ENCODE measurements at places on chromosomes 12 and 14.

- DNase-seq: peak; percentile 37
These were observed 113.5 kb upstream of the VASH1 start for GRCh38 chr14:76647697-76648298.

DNA sequence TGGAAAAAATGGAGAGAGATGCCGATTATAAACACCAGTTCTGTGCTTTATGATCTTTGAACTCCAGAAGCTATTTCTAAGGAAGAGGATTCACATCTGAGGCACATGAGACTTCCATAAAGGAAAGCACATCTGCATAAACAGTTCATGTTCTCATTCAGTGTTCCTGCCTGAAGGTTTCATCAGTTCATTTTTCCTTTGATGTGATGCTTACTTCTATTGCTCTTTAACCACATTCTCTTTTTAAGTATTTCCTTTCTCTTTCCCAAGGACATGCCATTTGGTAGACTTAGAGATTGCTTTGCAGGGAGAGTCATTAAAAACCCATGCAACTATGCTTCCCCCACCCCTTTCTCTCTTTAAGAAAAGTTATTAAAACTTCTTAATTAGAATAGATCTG lies 387.0 kb upstream of the FLRT2 start:
- no peak for DNase-seq

DNA sequence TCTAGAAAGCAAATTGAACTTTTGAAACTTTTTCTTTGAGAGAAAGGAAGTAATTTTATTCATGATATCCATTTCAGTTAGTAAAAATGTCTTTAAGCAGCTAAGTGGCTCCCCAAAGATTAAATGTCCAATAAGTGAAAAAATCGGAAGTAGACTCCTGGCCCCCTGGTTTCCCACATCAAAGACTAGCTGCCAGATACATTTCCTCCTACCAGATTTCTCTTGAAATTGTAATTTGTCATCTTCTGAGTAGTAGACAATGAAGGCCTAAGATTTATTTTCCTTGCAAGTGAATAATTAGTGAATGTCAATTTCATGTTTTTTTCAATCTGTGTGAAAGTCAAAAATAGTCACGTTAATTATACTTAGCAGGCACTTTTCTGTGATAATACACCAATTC lies 321.9 kb downstream of the SYT1 start:
- no peak for DNase-seq

DNA sequence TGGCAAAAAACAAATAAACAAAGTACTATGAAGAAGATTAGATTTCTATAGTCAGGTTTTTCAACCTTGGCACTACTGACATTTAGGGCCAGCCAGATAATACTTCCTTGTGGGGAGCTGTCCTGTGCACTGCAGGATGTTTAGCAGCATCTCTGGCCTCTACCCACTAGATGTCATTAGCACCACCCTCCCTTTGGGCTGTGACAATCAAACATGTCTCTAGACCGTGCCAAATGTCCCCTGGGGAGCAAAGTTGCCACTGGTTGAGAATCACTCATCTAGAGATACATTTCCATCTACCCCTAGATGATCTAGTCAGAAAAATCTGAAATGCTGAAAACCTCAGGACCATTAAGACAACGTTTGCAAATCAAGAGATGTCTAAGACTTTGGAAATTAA lies 29.9 kb downstream of the SRRM4 start:
- no peak for DNase-seq

DNA sequence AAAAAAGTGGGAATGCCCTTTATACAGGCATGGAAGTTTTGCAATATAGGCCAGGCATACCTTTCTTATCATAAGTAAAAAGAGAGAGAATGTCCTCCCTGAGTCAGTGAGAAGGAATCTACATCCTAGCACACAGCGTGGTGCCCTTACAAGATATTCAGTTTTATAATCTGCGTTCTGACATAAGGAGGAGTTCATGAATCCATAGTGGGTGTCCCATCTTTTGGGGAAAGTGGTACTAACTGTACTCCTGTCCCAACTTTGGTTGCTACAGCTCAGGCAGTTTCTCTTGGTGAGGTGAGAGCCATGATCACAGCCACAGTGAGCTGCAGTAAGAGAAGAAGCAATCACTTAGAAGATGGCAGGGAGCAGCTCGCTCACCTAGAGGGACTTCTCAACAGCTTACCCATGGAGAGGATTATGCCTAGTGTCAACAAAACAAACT lies 332.9 kb downstream of the BCAT1 start:
- DNase-seq: peak; percentile 60

- no peak for DNase-seq
These were observed 157.8 kb downstream of the RBM19 start for GRCh38 chr12:113808095-113808951.

- peak; percentile 91 for DNase-seq
These were observed 162.4 kb downstream of the C12orf75 start for GRCh38 chr12:105492591-105493545.

GRCh38 chr12:79451978-79452377 lies 238.8 kb downstream of the PAWR start:
- DNase-seq: peak; percentile 64

DNA sequence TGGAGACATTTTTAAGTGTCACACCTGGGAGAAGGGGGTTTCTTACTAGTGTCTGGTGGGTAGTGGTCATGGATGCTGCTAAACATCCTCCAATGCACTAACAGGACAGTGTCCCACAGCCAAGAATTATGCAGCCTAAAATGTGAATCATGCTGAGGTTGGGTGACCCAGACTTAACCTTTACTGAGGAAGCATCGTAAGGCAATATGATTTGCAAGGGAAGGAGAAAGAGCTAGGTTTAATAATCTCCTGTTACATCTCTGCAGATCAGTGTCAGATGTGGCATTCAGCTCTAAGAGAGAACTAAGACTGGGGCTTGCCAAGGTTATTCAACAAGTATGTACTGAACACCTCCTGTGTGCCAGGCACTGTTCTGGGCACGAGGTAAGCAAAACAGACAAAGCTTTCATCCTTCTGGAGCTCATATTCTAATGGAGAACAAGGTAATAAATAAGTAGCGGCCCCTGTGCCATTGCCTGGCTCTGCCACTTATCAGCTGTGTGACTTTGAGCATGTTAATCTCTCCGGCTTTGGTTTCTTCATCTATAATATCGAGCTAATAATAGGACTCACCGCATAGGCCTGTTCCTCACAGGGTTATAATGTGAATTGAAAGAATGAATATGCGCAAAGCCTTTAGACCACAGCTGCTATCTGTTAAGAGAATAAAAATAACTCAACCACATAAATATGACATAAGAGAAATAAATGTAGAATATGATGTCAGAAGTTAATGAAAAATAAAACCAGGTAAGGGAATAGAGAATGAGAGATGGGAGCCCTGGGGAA lies 13.5 kb upstream of the GOLGA5 start:
- DNase-seq: no peak

DNA sequence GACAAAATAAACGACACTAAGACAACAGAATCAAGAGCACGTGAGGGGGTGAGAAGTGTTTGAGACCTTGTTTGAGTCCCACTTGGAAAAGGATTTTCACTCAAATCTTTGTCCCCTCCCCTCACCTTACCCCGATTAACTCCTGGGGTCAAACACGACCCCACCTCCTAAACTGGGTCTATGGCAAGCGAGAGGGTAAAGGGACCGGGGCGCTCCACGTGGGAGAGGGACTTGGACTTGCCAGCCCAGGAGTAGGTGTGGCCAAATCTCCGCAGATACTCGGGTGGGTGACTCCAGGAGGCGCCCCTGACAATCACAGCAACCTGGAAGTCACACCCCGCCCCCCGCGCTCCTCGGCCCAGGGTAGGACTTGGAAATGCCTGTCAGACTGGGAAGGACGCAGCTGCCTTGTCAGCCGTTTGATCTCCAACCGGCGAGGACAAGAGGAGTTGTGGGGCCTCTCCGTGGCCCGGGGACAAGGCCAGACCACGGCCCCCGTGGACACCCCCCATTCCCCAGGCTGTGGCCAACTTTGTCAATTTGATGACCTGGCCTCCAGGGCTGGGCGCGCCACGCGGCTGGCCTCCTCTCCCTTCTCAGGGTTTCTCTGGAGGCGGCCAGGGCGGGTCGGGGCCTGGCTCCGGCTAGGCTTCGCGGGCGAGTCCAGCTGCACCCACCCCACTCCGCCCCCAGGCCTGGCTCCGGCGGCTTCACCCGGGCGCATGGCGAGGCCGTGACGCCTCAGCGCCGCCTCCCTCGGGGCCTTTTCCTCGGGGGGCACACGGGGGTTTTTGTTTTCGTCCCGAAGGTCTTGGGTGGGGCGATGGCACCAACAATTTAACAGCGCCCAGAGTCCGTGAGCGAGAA lies 1.1 kb upstream of the BCL11B start:
- peak; percentile 62 for DNase-seq

DNA sequence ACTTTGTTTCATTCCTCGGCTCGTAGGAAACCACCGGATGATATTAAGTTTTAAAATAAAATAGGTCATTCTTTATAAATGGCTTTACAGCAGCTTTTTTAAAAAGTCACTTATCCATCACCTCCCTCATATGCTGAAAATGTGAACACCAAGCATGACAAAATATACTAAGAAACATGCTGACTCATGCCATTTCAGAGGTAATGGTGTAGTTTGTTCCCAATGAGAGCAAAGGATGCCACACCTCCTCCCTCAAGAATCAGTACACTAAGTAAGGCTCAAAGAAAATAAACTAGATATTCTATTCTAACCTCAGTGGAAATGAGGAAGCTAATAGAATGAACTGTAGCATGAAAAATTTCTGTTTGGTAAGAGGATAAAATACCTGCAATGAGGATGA lies 5.5 kb upstream of the DIO2 start:
- DNase-seq: no peak

- no peak for DNase-seq
These were observed 4.7 kb downstream of the REC8 start for GRCh38 chr14:24176599-24176998.

DNA sequence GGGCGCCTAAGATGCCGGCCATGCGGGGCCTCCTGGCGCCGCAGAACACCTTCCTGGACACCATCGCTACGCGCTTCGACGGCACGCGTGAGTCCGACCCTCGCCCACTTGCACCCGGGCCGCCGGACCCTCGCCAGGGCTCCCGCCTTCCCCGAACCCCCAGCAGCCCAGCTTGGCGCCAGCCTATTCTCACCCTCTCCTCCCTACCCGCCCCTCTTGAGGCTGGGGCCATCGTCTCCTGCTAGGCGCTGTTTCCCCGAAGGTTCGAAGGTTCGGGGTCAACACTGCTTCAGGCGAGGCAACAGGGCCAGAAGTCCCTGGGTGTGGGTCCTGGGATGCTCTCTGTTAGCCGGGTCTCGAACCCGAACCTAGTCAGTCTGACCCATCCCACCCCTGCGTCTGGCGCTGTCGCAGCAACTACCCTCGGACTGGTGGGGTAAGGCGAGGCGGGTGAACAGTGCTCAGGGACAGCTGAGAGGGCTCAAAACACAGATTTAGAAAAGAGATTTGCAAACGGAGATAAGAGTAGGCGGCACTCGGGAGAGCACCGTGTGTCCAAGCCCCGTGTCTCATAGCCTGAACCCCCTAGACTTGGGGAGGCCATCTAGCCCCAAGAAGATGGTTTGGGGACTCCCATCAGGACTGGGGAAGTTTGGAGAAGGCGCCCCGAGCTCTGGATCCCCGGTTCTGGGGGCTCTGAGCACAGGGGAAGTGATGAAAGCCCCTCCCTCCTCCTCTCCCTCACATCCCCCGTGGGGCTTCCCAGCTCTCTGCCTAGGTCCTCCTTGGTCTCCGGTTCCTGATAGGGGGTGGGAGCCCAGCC lies 787 bp downstream of the KCNH3 start:
- no peak for DNase-seq

DNA sequence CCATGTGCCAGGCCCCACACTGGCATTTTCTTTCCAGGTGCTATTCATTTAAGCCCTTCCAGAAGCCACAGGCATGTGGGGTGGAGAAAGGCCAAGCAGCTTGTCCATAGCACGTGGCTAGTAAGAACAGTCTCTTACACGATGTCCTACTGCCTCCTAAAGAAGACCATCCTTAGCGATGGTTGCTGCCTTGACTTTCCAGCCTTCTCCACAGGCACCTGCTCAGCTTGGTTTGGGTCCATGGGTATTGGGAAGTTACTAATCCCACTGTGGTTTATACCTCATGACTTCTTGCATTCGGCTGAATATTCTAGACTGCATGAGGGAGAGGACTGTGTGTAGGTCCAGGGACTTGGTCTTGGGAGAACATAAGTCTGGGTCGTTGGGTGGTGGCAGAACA lies 49.2 kb downstream of the NINJ2 start:
- no peak for DNase-seq

DNA sequence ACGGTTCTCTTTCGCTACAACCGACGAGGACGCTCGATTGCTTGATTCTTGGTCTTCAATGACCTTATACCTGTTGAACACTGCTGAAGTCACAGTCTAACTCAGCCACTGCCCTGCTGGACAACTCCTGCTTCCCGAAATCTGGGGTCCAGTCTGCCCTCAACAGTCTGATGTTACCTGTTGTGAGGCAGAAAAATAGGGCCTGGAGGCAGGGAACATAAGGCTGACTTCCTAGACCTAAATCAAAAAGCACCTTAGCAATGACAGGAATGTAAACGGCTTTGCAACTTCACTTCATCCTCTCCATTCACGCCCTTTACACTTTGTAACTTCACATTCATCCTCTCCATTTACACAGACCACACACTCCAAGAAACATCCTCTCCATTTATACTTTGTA lies 597 bp upstream of the GLTP start:
- DNase-seq: peak; percentile 12

GRCh38 chr12:15677726-15678201 lies 111.4 kb downstream of the EPS8 start:
- DNase-seq: peak; percentile 56

- peak; percentile 64 for DNase-seq
These were observed 8.6 kb downstream of the VTI1B start for GRCh38 chr14:67665868-67666267.

- DNase-seq: peak; percentile 54
These were observed 1.5 kb downstream of the PRKCH start for GRCh38 chr14:61322799-61323290.

GRCh38 chr14:50718949-50719348 lies 50.8 kb upstream of the SAV1 start:
- DNase-seq: no peak

GRCh38 chr14:90188588-90188987 lies 67.8 kb upstream of the PSMC1 start:
- no peak for DNase-seq

DNA sequence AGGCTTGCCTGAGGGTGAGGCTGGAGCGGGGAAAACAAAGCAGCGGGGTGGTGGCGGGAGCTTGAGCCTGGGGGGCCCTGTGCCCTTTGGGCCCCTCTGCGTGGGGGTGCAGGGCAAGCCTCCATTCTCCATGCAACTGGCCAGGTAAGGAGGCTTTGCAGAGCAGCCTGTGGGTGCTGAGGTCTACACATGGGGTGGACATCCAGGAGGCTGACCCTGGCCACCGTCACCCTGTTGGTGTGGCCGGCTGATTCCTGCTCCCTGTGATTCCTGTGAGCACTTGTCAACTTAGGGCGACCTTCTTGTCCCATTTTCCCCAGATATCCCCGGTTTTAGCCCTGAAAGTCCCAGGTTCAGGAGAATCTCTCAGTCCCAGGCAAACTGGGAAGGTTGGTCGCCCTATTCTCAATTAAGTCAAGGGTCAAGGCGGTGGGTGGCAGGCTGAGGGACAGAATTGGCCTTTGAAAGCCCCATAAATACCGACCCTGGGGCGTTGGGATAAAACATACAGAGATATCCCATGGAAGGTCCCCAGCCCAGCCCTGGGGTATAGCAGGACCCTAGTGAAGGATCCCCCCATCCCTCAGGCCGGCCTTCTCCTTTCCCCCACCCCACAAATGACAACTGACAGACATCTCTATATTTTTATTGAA lies 70.5 kb downstream of the PRIMA1 start:
- DNase-seq: no peak
